ENCODE measurements at places on chromosomes 1 and 21.

GRCh38 chr1:3454811-3455618, 550 bp downstream of the ARHGEF16 start:
- DNase-seq = no peak

DNA sequence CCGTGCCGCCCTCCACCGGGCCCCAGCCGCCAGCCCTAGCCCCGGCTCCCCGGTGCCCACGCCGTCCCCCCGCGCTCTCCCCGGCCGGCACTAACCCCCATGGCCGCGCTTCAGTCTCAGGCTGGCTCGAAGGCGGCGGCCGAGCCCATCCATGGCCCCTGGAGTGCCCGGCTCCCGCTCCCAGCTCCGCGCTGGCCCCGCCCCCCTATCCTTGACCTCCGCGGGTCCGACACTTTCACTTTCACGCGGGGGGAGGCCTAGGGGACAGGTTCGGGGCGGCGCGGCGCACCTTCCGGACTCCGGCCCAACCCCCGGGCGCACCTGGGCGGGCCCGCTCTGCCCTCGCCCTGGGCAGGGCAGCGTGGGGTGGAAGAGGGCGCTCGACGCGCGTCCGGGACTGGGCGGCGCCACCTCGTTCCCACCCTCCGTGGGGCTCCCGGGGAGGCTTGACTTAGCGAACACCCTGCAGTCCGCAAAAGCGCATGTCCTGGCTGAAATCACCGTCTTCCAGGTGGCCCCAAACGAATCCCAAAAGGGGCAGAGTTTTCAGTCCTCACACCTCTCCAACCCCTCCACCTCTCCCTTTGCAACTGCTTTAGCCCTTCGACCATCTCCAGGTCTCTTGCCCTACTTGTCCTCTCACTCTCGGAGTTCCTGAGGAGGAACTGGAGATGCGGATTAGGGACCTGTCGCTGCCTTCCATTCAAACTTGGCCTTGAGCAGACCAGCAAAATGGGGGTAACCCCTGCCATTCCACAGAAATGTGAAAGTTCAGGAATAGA, 3.9 kb upstream of the DENND2D start:
- DNase-seq = no peak

DNA sequence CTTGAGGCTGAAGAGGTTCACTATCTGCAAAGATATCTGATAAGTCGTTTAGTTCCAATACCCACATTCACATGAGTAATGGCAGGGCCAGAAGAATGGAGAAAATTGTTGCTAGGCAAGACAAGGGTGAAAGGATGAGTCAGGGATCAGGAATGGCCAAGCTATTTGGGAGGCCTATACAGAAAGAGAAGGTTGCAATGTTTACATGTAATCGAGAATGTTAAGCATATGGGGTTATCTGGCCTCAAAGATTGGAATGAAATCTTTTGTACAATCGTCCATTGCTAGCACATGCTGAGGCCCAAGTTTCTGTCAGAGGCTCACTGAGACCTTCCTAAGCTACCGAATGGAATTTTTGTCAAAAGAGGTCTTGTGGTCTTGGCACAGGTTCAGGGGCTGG, 299.9 kb upstream of the PLD5 start:
- DNase-seq = no peak

GRCh38 chr1:59879574-59879973, 47.0 kb downstream of the CYP2J2 start:
- DNase-seq = no peak
